ENCODE measurements at places on chromosomes 12 and 14.

GRCh38 chr14:89024691-89025090 lies 200.2 kb downstream of the TTC8 start:
- DNase-seq = no peak

GRCh38 chr12:10697156-10697555 lies 23.3 kb upstream of the STYK1 start:
- no peak for DNase-seq

- DNase-seq = no peak
Observed at GRCh38 chr12:64675795-64676194, 65.5 kb downstream of the RASSF3 start.

DNA sequence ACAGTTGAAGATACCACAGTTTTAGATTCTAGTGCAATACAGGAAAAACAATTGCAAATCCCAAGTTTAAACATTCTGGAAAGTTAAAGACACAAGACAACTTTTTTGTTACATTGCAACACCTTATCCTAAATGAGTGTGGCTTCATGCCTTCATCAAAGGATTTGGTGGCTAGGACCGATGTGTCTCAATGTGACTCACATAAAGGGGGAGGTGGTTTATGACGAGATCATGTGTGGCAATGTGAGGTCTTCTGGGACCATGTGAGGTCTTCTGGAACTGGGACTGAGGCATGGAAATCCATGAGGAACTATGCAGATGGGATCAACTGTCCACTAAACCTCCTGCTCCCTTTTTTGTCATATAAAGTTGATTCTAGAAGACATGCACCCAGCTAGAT lies 166.2 kb downstream of the PAX9 start:
- no peak for DNase-seq

DNA sequence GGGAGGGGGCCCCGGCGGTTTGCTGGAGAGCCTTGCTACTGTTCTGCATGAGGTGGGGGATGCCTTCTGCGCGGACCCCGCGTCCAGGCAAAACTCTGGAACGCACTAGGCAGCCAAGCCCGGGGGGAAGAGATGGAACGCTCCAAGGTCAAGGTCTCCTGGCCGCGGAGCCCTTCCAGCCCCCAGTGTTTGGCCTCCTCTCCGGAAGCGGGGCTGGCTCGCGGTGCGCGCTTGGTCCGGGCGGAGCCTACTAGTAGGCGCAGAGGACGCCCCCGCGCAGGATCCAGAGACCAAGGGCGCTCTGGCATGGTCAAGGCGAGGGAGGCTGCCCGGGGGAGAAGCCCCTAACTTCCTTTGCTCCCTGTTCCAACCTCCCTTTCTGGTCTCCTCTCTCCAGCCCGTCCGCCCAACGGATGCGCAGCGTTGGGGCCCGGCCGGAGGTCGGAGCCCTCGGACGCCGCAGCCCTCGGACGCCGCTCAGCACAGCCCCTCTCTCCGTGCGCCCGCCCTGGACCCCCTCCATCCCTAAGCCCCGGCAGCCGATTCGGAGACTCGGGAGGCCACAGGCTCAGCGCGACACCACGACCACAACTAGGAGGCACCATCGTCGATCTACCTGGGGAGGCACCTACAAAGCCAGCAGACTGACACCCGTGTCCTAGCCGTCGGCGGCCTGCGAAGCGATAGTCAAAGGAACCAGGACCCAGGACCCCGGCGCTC lies 669 bp upstream of the KCNK13 start:
- no peak for DNase-seq

GRCh38 chr12:6226679-6227051 lies 26.5 kb downstream of the CD9 start:
- DNase-seq = no peak

DNA sequence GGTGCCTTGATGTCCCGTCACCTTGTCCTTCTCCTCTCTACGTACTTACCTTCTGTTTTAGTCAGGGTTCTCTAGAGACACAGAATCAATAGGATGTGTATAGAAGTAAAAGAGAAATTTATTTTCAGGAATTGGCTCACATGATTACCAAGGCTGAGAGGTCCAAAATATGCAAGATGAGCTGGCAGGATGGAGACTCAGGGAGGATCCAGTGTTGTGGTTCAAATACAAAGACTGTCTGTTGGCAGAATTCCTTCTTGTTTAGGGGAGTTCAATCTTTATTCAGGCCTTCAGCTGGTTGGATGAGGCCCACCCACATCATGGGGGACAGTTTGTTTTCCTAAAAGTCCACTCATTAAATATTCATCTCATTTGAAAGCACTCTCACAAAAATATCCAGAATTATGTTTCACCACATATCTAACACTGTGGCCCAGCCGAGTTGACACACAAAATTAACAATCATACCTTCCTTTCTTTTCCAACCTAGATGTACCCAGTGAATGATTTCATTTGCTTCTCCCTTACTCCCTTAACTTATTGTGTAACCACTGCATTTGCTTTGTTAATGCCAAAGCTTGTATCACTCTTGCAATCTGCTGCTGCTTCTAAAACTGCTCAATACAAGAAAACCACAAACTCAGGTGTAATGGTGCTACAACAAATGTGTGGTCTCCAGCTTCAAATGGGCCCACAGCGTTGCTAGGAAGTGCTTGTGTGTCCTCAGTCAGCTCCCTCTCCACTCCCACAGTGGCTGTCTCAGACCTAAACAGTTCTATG lies 195.4 kb upstream of the ARHGAP5 start:
- DNase-seq = no peak

GRCh38 chr12:77878901-77879300 lies 48.2 kb downstream of the NAV3 start:
- no peak for DNase-seq

- no peak for DNase-seq
Observed at GRCh38 chr12:68806488-68807237, 1.3 kb upstream of the MDM2 start.

DNA sequence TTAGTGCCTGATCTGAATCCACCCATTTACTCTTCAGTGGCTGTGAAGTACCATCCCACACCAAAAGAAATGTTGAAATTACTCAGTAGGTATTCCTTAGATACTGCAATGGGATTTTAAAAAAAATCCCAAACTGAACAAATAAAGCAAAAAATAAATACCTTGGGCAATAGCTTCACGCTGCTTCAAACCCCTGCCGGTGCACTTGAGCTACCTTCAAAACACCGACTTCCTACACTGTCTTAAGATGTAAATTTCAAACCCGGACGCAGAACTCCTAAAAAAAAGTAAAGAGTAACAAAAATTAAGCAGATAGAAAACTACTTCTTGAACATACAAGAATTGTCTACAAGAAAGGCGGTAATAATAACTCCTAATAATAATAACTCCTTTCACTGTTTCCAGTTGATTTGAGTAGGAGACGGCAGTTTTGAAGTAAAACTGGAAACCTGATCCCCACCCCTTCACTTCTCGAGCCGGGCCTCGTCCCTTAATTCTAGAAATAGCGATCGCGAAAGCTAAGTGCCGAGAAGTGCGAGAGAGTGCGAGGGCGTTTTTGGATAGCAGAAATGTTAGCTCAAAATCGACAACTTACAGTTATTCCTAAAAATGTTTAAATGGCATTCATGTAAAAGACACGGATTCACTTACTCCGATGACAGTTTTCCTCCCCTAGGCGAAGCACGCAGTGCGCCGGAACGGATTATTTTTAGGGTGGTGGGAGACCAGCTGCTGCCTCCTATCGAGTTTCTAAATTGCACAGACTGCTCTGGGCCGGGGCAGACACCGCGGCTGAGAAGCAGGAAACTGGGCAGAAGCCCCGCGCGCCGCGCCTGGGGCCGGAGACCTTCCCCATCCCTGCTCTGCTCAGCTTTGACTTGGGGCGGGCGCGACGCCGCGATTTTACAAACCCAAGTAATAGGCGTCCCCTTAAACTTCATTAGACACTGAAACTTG lies at the start of gene ABCC9:
ABCC9 (minus strand) TSS at position 878 of the 957 bp plus-strand sequence. CDS start 4,752 bp downstream, outside the sequence.
- no peak for DNase-seq

GRCh38 chr12:65648461-65648860 lies 175.8 kb upstream of the HMGA2 start:
- no peak for DNase-seq

- no peak for DNase-seq
Observed at GRCh38 chr12:124191024-124191359, 103.9 kb upstream of the RFLNA start.

GRCh38 chr14:90576981-90577660 lies 180.3 kb downstream of the CALM1 start:
- no peak for DNase-seq

DNA sequence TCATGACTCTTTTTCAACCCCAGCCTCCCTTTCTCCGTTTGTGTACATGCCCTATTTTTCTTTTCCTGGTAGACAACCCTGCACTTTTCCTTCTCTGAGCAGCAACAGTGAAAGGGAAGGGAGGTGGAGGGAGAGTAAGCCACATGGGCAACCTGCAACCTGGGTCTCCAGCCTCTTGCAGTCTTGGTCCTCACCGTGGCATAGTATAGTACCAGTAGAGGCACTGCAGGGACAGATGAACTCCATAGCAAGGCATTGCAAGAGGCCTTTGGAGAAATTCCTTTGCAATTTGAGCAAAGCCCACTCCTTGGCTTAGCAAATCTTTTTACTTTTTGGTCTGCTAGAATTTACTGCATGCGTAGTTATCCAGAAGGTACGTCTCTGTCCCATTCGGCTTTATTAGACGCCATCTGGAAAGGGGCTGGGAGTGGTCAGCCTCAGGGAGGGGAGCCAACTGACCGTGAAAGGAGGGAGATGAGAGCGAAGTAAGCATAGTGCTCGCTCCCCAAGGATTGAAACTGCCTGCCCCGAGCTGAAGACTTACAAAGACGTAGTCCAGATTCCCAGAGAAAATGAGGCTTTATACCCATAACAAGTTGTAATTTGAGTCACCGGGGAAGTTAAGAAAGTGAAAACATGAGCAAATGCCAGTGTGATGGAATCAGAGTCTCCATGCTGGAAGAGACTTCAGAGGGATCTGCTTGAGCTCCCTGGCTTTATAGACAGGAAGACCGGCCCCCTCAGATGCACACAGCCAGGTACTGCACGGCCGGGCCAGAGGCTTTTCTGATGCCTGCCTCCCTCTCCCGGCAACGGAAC lies 332.0 kb downstream of the CACNA1C start:
- DNase-seq = no peak

- DNase-seq = no peak
Observed at GRCh38 chr14:23148591-23149249, 29.7 kb upstream of the CEBPE start.

DNA sequence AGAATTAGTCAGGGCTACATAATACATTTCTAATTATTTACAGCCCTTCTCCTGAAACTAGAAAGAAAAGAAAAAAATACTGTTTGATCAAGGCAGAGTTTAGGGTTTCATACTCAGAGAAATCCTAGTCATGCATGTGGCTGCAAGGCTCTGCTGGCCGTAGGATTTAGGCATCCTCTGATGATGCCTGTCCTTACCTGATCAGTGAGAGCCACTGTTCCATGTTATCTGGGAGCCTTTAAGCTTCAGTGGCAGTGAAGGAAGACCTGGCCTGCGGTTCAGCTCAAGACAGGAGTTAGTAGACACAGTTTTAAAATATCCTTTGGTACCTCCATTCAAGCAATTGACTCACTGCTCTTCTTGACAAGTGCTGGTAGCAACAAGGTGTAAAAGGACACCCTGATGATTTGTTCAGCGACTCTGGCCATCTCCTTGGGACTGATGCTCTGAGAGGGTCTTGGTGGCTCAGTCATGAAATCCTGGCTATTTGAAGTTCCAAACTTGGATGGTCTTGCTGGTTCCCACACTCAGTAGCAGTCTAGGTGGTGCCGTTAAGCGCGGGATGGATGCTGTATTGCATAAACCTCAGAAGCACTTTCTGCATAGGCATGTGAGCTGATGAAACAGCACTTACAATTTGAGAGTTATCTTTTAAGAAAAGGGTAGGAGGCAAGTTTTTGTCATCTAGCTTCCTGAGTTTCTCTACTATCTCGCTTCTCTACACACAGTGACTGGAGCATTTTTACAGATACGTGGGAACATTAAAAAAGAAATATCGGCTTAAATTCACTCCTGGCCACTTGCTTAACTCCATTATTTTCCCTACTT lies 162.0 kb downstream of the SAMD4A start:
- no peak for DNase-seq

GRCh38 chr14:56268039-56268438 lies 149.8 kb downstream of the PELI2 start:
- DNase-seq = no peak

DNA sequence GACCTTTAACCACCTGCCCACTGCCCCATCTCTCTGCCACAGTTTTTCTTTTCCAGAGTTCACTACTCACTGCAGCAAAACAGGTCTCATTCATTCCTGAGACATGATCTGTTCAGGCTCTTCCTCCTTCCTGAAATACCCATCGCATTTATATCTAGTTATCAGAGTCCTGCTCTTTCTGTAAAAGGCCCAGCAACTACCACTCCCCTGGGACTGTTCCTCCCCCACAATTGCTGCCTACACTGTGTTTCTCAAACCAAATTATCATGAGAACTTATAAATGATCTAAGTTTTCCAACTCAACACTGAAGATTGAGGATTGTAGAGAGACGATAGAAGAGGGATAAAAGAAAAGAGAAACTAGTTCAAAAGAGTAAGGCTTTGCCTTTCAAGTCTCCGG lies 40.8 kb upstream of the EPS8 start:
- no peak for DNase-seq

GRCh38 chr12:11739980-11740577 lies 90.6 kb downstream of the ETV6 start:
- no peak for DNase-seq

- no peak for DNase-seq
Observed at GRCh38 chr14:32230695-32231280, 27.7 kb upstream of the RNU6-8 start.

DNA sequence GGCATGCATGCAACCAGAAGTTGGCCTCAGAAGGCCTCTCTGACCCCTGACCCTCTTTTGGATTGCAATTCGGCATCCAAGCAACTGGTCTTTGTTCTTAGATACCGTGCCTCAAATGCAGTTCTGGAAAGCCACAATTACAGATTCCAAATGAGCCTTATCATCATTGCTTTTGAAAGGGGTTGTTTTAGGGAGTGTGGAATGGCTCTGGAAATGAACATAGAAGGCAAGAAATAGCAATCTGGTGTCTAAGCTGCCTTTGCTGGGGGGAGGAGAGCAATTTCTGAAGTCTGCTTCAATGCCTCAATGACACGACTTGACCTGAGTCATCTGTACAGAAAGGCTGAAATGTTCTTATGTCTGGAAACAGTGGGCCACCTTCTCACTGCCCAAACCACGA lies 250.1 kb downstream of the NUAK1 start:
- no peak for DNase-seq

GRCh38 chr14:98937712-98938505 lies 334.1 kb downstream of the BCL11B start:
- DNase-seq = no peak

Measured in NCI-H1092 (cell line).